Stimulated activated CD4-positive, alpha-beta T cell treated with anti-CD3 and anti-CD28 coated beads, Interleukin-4, amount 100 ng/mL, for 1 hour (primary cell): ENCODE measurements at places on chromosomes 16 and 17.

DNA sequence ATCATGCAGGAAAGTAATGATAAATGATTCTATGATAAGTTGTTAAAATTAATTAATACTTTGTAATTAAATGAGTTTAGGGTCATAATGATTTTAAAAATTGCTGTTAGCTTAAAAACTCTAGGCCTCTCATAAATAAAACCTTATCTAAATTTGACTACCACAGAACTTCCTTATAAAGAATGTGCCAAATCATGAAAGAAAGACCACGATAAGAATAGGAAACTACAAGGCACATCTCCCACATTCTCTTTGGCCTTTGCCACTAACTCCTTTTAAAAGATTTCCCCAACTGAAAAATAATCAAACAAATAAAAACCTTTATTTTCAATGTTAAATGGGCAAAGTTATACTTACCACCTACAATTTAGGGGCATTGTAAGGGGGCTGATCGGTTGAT, 164.6 kb upstream of the C17orf78 start:
- DNase-seq = no peak

DNA sequence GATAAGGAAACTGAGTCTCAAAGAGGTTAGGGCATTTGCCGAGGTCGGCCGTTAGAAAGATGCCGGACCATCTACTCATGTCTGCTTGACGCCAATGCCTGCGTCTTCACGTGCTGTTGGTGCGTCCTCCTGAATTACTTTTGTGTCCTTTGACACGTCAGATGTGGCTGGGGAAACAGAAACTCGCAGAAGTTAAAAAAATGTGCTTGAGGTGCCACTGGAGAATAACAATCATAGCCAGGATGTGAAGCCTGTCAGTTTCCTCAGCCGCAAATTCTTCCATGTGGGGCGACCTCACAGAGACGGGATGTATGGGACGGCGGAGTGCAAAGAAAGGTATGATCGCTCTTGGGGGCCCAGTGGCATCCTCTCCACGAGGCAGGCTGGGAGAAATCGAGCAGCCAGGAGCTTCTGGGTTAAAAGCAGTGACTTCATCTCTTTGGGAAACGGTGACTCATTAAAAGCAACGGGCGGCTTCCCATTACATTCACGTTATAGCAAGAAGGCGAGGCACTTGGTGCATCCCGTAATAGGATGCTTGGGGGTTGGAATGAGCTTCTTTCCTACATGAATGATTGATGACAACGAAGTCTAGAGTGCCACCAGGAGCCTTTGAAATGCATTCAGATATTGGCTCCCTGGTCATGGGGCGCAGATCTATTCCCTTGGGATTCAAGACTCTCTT, 67.8 kb downstream of the BMERB1 start:
- DNase-seq = no peak

DNA sequence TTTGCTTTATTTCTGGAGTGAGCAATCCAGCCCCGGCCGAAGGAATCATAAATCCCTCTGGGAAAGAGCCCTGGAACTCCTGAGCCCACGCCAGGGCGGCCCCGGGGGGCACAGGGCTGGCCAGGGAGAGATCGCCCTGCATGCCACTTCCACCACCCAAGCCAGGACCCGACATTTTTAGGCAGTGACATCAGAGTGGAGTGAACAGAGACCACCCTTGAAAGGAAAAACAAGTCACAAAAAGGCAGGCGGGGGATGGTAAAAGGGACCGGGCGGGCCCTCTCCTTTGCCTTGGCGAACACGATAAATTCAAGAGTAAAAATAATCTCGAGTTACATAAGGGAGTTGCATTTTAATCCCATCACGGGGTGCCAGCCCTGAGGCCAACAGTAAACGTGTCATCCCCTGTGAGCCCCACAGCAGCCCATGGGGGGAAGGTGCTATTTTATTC, 284.1 kb downstream of the C16orf95 start:
- DNase-seq = no peak

GRCh38 chr16:81497690-81498089, 53.1 kb downstream of the CMIP start:
- no peak for DNase-seq

DNA sequence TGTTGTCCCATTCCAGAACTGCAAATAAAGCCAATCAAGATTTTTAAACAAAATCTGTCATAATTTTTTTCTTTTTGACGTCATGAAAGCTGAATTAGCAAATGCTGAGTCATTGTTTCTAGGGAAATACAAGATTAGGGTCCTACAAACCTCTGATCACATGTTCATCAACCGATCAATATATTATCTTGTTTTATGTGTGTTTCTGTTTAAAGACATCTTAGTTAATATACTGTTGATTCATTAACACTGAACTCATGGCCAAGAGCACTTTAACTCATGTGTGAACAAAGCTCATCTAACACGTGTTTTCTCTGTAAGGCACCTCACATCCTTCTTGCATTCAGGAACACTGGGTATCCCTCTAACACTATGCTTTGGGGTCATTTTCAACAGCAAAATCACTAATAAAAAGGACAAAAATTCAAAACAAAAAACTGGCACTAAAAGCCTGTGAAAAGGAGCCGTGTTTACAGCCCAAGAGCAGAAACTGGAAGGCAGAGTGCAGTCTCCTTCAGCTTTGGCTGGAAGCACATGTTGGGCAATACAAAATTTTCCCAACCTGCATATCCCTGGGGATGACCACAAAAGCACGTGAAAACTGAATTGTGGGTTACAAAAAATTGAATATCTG, 102.5 kb downstream of the PARN start:
- DNase-seq = no peak
